Stimulated activated CD4-positive, alpha-beta T cell treated with anti-CD3 and anti-CD28 coated beads, TNF-alpha, amount 100 ng/mL, for 1 hour (primary cell): ENCODE measurements at places on chromosomes 5 and 9.

GRCh38 chr5:132829742-132830435 is 558 bp downstream of the SHROOM1 start:
- DNase-seq: peak; percentile 62

GRCh38 chr9:116303886-116304538 is 150.4 kb downstream of the PAPPA start:
- no peak for DNase-seq

DNA sequence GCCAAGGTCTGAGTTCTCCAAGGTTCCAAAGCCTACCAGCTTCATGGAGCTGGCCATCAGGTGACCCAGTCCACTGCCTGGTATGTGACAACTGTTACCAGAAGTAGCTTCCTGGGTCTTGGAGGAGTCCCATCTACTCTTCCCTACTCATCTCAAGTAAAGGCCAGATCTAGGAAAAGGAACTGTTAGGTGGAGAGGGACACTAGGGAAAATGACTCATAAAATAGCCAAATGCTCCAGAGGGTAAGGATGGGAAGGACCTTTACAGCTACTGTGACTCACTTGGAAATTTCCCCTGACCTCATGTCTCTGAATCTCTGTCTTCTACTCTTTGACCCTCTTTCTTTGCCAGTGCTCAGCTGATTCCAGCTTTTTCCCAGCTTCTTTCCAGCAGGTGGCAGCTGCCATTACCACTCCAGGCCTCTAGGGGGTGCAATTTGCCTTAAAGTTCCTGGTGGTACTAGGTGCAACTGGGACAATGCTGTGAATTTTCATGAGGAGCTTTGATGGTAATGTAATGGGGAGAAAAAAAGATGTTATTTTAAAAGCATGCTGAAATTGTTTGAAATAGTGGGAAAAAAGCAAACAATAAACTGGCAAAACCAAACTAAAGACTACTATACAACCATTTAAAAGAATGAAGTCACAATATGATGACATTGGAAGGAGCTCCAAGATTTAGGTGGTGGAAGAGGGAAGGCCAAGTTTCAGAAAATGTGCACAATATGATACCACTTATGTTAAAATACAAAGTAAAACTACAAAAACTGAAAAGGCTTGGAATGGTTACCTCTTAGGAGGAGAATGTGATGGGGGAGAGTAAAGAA is 27.1 kb upstream of the MYORG start:
- peak; percentile 17 for DNase-seq

DNA sequence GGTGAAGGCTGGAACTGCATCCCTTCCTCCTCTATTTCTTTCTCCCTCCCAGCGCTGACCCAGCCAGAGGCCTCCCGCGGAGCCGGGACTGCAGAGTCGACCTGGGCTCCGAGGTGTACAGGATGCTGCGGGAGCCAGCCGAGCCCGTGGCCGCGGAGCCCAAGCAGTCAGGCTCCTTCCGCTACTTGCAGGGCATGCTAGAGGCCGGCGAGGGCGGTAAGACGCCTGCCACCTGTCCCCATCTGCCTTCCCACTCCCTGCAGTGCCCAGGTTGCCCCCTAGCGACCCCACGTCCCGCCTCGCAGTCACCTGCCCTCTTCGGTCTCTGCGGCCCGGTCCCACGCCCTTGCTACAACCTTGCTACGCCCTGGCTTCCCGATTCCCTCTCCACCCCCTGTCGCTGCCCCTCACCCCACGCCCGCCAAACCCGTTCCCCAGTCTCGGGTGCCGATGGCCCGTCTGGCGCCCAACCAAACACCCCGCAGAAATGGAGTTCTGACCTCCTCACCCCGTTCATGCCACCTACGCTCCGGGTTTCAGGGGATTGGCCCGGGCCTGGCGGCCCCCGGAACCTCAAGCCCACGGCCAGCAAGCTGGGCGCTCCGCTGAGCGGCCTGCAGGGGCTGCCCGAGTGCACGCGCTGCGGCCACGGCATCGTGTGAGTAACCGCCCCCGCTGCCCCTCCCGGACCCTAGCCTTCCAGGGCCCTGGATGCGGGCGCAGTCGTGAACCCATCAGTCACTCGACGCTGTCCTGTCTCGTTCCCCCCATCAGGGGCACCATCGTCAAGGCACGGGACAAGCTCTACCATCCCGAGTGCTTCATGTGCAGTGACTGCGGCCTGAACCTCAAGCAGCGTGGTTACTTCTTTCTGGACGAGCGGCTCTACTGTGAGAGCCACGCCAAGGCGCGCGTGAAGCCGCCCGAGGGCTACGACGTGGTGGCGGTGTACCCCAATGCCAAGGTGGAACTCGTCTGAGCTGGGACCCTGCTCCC is 14.1 kb downstream of the PDLIM4 start:
- DNase-seq: no peak

DNA sequence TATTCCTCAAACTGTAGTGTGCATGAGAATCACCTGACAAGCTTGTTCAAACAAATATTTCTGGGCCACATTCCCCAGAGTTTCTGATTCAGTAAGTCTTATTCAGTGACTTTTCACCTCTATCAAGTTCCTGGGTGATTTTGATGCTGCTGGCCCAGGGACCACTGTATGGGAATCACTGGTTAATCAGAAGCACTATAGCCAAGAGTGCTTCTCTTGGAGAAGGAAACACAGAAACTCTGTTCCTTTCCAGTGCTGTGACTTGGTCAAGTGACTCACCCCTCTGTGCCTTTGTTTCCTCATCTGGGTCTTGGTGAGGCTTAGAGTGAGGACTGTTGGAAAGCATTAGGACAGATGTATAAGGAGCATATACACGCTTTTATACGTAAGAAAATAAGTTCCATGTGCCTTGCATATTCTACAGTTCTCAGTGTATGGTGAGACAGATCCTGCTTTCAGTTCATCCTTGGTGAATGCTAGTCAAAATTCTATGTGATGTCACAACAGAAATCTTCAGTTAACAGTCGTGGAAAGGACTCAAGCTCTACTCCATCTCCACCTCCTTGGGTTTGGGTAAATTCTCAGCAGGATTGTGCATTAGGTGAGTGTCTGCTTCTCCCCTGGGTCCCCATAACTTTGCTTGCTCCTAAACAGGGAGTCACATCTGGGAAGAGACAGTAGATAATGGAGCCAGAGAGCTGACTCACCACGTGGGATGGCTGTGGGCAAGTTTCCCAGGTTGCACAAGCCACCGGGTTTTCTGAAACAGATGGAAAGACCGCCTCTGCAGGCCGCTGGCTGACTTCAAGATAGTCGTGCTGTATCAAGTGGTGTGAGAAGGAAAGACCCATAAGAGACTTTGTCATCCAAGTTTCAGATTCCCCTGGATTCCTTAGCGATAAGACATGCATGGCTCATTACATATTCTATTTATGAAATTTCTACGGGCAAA is 117.0 kb downstream of the NXNL2 start:
- no peak for DNase-seq

- no peak for DNase-seq
These were observed 97.5 kb downstream of the PHF2 start for GRCh38 chr9:93673839-93674334.

DNA sequence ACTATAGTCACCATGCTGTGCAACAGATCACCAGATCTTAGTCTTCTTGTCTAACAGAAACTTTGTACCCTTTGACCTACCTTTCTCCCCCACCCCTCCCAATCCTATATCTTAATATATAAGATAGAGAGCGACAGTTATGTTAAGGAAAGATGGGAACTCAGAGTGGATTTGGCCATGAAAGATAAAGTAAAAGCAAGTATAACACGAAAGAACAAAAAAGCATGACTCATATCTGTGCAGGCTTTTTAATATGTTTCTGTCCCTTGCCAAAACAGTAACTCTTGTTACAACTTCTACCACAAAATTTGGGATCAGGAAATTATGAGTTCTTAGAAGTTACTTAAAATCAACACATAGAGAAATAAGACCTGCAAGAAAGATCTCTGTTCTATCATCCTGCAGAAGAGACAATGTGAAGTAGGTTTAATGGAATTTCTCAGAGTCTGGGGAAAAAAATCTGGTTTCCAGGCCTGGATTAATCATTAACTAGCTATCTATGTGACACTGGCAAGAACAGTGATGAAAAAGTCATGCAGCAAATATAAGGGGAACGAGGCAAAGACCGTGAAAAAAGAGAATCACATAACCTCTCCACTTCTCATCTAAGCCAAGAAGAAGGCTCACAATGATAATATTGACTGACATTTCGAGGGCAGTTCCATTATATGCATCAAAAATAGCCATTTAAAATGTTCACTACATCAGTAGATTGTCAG is 18.6 kb downstream of the BAAT start:
- no peak for DNase-seq

DNA sequence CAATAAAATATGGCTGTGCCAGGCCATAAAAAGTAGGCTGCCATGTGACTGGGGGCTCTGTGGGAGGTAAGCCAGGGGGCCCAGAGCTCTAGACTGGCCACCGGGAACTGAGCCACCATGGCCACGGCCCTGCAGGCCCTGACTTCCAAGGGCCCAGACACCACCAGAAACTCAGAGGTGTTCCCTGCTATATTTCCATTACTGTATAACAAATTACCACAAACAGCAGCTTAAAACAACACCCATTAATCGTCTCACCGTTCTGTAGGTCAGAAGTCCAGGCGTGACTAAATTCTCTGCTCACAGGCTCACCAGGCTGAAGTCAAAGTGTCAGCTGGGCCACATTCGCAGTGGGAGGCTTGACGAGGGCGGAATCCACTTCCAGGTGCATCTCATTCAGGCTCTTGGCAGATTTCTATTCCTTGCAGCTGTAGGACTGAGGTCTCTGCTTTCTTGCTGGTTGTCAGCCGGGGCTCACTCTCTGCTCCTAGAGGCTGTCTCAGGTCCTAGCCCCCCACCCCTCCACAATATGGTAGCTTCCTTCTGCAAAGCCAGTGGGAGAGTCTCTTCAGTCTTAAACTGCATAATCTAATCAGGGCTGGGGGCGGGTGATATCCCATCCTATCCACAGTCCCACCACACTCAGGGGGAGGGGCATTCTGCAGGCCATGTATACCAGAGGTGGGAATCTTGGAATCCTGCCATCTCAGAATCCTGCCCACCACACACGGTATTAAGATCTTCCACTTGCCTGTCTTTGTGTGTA is 125.4 kb downstream of the C5orf15 start:
- DNase-seq: no peak

- no peak for DNase-seq
These were observed 22.3 kb upstream of the TMEM250 start for GRCh38 chr9:136140966-136141365.

GRCh38 chr9:4654084-4654483 is 8.0 kb upstream of the PLPP6 start:
- no peak for DNase-seq

- DNase-seq: no peak
These were observed 22.7 kb downstream of the GRIA1 start for GRCh38 chr5:153513156-153513555.

- no peak for DNase-seq
These were observed 1.2 kb downstream of the FANCC start for GRCh38 chr9:95316274-95316673.

DNA sequence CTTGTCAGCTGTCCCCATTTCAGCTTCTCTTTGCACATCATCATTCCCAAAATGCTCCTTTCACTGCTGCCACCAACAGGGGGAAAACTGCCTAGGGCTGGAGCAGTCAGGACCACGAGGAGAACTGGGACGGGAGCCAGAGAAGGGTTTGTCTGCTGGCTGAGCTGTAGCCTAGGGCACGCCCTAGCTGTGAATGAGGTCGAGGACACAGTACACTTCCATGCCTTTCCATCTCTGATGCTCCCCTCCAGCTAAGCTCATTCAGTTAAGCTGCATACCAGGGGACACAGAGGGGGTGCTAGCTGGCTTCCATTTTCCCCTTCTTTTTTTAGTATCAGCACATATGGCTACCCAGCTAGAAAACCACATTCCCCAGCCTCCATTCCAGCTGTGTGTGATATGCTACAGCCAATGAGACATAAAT is 64.7 kb downstream of the STK10 start:
- DNase-seq: no peak

DNA sequence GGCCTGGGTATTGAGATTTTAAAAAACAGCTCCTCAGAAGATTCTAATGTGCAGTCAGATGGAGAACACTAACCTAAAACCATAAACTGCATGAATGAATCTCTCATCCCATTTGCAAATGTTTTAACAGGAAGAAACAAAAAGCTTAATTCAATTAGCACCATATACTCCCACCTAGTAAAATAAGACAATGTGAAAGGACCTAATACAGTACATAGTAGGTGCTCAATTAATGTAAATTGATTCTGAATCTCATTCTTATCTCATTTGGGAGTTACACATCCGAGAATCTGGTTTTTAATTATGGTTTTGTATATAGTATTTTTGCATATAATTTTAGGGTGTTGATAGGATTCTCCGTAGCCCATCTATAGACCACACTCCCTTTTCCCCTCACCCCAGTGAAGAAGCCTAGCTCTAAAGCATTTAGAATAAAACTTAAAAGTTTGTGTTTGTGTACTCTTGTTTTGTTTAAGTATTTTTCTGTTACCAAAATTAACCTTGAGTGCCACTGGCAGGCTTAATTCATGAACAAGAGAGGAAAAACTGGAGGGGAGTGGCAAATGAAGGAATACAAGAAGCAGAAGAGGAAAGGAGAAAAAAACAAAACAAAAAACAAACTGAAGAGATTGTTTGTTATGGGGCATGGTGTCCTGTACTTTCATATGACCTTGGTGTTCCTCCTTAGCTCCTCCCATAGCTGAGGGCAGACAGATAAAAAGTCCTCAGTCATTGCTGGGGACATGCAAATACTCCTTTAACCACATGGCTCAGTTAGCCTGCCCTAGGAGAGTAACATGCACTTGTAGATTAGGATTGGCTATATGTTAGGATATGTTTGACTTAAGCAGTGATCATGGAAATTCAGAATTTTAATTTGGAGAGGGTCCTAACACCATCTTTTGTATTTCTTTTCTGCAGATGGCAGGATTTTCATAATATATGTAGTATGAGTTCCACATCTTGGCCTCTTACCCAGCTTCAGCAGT is 1.2 kb downstream of the RNF14 start:
- no peak for DNase-seq

GRCh38 chr9:18980189-18980588 is 52.8 kb downstream of the SAXO1 start:
- DNase-seq: no peak

DNA sequence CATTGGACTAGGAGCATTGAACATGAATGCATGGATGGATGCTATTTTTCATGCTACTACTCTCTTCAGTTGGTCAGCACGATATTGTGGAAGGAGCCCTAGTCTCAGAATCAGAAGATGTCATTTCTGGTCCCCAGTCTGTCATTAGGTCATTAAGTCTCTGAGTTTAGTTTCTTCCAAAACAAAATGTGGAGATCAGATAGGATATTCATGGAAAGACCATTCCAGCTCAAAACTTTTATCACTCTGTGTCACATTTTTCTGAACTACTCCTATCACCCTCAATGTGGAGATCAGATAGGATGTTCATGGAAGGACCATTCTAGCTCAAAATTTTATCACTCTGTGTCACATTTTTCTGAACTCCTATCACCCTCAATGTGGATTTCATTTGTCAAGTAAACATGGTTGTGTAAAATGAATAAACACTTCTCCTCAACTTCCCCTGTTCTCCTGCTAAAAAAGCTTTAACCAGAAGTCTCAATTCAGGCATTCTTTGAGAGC is 296.8 kb downstream of the MRPS30 start:
- no peak for DNase-seq

- no peak for DNase-seq
These were observed 1089.8 kb upstream of the NUDT12 start for GRCh38 chr5:104652271-104652861.

- DNase-seq: no peak
These were observed 9.5 kb upstream of the BARHL1 start for GRCh38 chr9:132572921-132573320.
